Fibroblast of skin of right biceps (primary cell): ENCODE measurements at places on chromosomes 2 and 18.
A peak's percentile ranks its signal among the peaks of the same experiment; 100 is the strongest.

DNA sequence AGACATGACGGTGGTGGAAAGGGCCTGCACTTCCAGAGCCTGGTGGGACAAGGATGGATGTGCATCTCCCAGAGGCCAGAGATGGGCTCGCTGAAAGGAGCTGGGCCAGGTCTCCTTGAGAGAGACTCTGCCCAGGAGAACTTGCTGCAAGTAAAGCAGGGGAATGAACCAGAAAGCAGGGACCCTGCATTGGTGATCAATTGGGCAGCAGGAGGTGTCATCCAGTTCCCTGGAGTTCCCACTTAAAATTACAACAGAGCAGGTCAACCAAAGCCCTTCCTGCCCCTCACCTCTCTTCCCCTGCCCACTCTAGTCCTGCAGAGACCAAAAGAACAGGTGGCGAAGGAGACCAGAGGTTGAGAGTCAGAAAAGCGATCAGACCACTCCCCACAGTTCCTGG, 69.7 kb upstream of the CAB39 start:
- no peak for DNase-seq

- peak; percentile 60 for DNase-seq
Observed at GRCh38 chr2:240437861-240438809, 2.7 kb downstream of the GPC1 start.

DNA sequence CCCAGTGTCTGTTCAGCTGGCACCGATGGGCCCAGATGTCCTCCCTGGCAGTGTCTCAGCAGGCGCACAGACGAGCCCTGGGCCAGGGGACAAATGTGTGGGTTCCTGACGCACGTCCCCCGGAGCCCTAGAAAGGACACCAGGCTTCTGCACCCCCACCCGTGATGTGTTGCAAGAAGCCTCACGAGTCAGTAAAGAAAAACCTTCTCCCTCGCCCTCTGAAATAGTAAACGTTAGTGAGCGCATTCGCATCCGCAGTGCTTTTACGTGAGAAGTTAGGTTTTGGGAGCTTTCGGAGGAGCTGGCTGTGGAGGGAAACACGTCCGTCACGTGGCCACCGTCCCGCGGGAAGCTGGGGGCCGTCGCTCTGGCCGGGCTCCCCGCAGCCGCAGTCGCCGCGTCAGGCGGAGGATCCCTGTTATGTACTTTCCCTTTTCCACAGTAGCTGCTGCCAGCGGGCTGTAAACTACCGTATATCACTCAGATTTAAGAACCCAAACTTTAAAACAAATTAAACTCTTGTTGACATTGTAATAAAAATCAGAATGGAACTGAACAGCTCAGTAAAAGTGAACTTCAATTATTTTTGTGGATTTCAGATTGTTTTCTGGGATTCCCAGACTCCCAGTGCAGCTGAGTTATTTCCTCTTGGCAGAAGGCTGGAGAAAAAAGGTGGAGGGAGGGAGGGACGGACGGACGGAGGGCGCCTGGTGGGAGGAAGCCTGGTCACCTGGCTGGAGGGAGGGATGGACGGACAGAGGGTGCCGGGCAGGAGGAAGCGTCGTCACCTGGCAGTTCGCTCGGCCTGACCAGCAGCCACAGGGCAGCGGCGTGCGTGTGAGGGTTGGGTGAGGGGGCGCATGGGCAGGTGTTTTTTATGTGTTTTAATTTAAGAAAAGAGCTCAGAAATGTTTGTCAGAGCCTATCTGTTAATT, 112.1 kb downstream of the NFATC1 start:
- DNase-seq: peak; percentile 48

- no peak for DNase-seq
Observed at GRCh38 chr2:149019768-149020167, 18.7 kb upstream of the LYPD6B start.

- peak; percentile 5 for DNase-seq
Observed at GRCh38 chr2:159551806-159552205, 64.5 kb downstream of the BAZ2B start.

DNA sequence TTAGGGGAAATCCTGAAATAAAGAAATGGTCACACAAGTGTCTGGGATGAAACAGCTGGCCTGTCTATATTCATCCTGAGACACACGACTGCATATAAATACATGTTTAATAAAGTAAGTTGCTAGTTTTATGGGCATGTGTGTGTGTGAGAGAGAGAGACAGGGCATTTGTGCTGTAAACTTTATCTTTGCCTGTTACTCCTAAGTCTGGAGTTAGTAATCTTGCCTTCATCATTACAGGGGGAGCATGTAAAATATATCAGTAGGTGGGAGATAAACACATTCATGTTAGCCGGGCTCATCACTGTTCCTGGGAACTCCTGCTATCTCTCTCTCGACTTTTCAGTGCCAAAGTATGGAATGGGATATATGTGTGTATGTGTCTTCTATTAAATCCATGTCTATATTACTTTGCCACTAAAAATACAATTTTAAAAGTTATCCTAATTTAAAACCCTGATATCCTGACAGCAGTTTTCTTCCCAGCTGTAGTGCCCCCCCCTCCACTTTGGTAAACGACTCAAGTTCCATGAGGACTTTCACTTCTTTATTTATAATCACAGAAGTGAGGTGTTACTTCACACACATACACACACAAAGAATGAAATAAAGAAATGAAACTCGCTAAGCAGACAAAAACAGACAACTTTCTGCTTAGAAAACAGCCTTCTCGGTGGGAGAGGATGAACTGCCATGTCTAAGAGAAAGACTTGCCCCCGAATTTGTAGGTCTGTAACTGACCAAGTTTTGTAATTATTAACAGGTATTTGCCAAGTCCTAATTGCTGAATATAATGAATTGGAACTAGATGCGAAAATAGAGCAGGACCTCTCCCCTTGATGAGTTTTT, 947 bp downstream of the ZEB2 start:
- DNase-seq: no peak

DNA sequence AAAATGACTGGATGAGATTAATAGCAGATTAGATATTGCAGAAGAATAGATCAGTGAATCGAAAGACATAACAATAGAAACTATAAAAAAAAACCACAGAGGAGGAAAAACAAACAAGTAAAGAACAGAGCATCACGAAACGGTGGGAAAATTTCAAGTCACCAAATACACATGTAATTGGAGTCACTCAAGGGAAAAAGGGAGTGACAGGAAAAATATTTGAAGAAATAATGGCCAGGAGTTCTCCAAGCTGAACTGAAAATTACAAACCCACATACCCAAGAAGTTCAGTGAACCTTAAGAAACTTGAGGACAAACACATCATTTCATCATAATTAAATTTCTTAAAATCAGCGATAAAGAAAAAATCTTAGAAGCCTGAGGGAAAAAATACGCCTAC, 11.0 kb upstream of the IL1R1 start:
- DNase-seq: no peak

DNA sequence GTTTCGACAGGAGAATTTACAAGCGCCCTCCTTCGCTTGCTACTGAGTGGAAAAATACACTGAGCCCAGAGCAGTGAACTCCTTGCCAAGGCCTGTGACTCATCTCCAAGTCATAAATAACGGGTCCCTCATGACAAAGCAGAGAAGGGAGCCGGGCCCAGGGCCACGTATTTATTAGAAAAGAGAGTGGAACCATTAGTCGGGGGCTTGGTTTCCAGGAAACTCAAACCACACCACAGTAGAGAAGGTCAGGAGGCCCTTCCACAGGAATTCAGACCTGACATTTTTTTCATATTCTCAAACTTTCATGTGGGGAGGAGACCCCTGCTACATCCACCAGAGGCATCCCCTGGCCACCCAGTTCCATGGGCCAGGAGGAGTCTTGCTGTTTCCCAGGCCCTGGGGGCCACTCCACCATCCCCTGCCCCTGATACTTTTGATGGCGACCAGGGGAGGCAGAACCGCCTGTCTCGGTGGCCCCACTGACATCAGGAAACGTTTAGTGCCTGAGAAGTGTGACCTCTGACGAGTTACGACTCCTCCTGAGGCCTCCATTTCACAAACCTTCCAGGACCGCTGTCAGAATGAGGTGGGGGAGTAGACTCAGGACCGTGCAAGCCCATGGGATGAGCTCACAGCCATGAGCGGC, 289.7 kb downstream of the DYSF start:
- DNase-seq: peak; percentile 98

DNA sequence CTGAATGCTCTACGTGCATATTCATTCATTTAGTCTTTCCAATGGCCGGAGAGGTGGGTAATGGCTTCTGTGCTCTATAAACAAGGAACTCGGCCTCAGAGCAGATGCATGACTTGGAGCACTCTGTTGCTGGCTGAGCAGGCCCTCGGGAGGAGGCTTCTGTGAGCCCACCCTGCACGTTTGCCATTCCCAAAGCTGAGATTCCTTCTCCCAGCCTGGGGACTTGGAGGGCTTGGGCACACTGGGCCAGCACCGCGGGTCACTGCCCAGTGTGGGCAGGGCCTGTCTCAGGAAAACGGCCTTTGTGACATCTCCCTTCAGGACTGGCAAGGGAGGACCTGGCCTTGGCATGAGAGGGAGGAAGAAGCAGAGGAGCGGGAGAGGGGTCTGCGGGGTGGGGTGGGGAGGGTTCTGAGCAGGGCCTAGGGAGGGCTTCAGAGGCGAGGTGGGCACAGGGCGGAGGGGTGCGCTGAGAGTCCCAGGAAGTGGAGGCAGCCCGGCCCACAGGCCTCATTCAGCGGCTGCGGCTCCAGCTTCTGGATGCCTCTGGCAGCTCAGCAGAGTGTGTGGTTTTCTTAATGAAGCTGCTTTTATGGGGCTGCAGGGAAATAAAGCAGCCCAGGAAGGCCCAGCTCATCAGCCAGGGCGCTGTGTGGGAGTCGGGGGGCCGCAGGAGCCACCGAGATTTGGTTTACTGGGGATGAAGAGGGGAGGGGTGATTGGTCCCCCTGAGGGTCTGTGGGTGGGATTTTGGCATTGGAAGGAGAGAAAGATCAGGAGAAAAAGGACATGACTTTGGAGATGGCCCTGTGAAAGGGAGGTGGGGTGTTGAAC, 51.7 kb upstream of the OTOF start:
- DNase-seq: peak; percentile 11

DNA sequence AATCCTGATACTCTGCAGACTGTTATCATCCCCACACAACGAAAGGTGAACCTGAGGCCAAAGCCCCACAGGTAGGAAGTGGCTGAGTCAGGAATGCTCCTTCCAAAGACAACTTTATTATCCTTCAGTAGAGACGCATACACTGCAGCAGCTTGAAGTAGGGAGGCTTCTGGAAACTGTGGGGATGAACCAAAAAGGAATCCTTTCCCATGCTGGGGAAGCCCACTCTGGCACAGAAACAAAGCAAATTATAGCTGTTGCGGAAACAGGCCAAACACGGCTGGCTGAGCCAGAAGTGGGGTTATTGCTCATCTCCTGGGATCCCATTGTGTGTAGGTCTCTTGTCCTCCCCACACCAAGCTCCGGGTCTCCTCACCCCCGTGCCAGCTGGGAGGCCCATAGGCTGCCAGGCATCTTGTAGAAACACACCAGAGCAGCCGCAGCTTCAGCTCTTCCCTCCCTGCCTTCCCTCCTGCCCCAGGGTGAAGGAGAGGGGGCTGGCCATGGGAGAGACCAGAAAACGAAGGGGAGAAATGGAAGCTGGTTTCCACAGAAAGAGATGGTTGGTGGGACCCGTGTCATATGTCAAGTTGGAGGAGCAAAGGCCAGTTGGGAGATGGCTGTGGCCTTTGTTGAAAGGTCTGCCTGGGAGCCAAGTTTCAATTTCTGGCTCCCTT, 176.9 kb upstream of the NABP1 start:
- DNase-seq: peak; percentile 61

DNA sequence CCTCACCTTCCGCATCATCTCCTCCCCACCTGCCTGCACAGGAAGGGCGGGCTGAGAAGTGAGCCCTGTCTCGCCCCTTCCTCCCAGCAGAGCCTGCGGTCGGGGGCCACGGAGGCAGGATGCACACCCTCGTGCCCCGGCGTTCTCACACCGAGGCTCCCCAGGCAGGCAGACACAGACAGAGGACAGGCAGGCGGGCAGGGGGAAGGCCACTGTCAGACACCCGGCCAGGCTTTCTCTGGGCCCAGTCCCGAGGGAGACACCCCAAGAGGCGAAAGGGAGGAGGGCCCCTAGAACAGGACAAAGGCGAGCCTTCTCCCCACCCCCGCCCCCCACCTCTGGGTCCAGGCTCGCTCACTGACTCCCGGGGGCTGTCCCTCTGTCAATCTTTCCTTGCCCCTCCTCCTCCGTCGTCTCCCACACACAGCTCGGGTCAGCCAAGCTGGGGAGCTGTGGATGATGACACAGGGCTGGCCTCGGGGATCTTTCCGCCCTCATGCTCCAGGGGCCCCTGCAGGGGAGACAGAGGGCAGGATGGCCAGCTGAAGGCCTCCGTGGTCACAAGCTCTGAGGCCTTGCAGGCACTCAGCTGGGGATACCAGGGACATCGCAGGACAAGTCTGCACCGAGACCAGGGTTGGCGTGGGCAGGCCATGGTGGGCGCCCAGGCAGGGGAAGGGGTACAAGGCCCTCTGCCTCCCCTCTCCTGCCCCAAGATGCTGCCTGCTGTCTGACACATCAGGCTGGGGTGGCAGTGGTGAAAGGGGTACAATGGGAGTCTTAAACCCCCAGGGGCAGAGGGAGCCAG, 24.9 kb downstream of the BIN1 start:
- DNase-seq: no peak

DNA sequence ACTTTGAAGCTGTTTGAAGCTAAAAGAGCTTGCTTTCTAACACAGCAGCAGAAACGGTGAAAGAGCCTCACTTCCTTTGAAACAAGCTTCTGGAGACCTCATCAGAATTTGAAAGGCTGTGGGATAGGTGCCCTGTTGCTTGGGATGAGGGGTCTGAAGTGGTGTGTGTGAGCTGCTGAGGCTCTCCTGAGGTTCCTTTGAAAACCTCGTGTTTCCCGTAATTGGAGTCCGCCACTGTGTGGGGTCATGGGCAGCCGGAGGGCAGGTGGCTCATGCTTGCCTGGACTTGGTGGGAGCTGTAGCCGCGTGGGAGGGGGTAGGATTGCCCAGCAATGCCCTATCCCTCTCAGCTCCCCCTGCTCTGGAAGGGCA, 34.4 kb downstream of the CABLES1 start:
- no peak for DNase-seq

GRCh38 chr18:70221156-70221914, 15.8 kb upstream of the RTTN start:
- no peak for DNase-seq

- peak; percentile 99 for DNase-seq
Observed at GRCh38 chr2:219543596-219544358, at the start of the genes CHPF and TMEM198. Gene CHPF, minus strand, starts transcription at chr2:219543809. Its CDS starts 271 bp downstream, at chr2:219543538. Gene TMEM198, plus strand, starts transcription at chr2:219544028. Its CDS starts 700 bp downstream, at chr2:219544728.

- DNase-seq: no peak
Observed at GRCh38 chr18:25998461-25998860, 92.0 kb downstream of the SS18 start.

DNA sequence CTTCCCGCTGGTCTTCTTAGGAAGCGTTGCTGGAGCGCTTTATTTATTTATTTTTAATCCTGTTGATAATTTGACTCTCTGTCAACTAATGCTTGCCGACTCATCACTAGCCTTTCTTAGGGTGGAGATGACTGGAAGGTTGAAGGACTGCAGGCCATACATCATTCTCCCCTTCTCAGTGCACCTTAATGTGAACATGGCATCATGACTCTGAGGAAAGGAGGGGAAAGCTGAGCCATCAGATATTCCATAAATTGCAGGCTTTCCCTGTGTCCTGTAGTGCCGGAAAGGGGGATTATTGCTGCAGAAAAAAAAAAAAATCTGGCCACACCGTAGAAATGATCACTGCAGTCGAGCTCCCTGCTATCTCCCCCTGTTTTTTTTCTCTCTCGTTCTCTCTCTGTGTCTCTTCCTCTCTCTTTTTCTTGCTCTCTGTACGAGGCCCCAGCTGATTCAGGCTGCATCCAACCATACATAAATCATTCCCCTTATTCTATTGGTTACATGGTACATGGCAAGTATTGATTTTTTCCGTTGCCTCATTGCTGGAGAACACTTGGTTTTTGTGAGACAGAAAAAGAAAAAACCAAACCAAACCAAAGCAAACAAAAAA, 125.8 kb upstream of the EFEMP1 start:
- DNase-seq: no peak
